ENCODE measurements at places on chromosomes 7 and 10.

GRCh38 chr7:151273651-151274390 is 25.3 kb upstream of the SMARCD3 start:
- DNase-seq, result no peak

DNA sequence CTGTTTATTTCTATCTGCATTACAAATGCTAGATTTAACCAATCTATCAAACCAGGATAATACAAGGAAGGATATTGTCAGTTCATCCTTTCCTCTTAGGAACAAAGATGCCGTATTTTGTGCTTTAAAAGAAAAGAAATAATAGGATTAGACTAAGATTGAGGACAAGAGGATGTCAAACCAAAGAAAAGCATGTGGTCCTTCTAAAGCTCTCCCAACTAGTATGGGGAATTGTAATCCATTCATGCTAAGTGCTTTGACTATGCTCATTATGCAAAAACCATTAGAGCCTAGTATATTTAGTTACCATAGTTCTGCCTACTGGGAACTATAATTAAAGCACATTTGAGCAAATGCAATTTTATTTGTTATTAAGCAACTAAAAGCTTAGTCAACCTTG is 280.2 kb downstream of the GRM8 start:
- no peak for DNase-seq

DNA sequence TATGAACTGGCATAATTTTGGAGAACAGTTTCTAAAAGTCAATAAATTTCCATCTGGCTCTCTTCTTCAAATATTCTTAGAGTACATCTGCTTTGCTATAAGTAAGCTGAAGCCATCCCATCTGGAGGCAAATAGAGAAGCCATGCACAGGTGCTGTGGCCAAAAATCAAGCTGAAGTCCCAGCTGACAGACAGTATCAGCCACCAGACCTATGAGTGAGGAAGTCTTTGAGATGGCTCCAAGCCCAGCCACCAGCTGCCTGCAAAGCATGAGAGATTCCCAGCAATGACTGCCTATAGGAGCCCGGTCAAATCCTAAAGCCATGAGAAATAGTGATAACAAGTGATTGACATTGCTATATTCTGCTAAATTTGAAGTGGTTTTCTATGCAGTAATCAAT is 21.7 kb upstream of the PRSS58 start:
- DNase-seq, result no peak

DNA sequence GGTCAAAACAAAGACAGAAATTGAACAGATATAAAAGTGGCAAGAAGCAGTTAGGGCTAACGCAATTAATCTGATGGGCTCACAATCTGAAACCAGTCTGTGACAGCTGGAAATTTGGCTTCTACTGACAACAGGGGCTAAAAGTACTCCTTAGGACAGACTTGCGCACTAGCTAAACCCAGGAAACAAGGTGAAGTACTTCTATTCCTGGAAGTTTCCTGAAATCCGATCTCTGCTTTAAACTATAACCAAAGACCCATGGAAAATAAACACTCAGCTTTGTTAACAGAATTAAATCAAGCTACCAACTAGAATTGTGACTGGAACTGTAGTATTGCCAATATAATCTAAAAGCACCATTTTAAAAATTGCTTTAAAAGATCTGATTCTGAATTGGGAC is 520.2 kb upstream of the ZWINT start:
- no peak for DNase-seq
